NCI-H526 treated with DMSO at 0.1 percent for 48 hours (cell line): ENCODE measurements at places on chromosomes 16 and 17.
A peak's percentile ranks its signal among the peaks of the same experiment; 100 is the strongest.

GRCh38 chr16:69724981-69725479 is 1.3 kb downstream of the NQO1 start:
- DNase-seq: peak; percentile 40

DNA sequence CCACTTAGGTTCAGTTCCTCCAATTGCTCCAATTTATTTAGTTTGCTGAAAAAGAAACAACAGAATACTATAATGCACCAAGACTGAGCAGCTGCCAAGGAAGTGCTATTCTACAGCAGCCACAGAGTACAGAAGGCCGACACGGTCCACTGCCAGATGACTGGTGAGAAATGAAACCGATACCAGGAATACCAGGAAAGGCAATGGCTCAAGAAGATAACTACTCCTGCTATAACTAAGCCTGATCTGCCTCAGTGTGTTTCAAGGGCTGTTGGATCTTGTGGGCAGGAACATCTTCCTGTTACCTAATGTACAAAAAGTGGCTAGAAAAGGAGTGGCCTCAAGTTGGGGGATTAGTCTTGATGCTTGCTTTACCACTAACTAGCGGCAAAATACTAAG is 32.8 kb downstream of the MARVELD3 start:
- DNase-seq: no peak

- peak; percentile 1 for DNase-seq
Measured at GRCh38 chr16:78796221-78796866, 696.9 kb downstream of the WWOX start.

GRCh38 chr16:73793260-73793659 is 503.4 kb upstream of the PSMD7 start:
- no peak for DNase-seq

- no peak for DNase-seq
Measured at GRCh38 chr16:63442246-63442645, 1406.0 kb upstream of the CDH8 start.

- DNase-seq: no peak
Measured at GRCh38 chr16:88348377-88349152, 34.2 kb upstream of the ZNF469 start.

- no peak for DNase-seq
Measured at GRCh38 chr16:11121914-11122692, 133.9 kb downstream of the SOCS1 start.

GRCh38 chr17:47894498-47895346 is 1.3 kb upstream of the SP2 start:
- DNase-seq: no peak

- no peak for DNase-seq
Measured at GRCh38 chr16:75732871-75733270, 6.6 kb upstream of the CPHXL start.

GRCh38 chr17:50949989-50950877 is 84.1 kb upstream of the TOB1 start:
- peak; percentile 49 for DNase-seq

DNA sequence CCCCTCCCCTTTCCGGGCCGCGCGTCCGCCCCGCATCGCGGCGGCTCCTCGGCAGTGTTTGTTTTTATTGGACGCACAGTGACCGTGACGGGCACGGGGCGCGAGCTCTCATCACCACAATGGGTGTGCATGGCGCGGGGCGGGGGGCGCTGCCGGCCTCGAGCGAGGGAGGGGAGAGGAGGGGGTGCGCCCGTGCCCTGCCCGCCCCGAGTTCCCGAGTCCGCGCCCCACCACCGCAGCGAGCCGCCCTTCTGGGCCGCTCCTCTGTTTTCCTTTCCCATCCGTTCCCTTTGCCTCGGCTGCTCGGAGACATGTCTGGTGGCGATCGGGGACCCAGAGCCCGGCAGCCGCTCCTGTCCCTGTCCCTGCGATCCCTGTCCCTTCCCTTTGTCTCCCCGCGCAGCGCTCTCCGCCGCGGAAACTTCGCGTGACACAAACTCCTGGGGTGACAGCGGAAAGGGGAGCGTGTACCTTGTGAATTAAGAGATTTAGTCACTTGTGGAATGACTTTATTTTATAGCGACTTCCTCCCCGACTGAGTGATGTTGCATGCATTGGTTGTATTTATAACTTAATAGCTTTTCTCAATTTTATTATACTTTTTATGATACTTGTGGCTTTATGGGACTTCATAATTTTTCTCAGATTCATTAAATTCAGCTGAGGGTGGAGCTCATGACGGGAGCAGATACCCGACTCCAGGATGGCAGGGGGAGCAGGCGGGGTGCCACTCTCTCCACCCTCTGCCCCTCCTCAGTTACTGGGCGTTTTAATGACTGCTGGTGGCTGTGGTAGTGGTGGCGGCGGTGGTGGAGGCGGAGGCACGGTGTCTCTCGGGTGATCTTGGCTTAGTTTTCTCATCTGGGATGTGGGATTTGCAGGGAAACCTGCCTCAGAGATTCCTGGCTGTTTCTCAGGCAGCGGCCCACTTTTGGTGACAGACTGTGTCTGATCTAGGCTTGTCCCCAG is 40.8 kb downstream of the MRM1 start:
- DNase-seq: no peak

GRCh38 chr17:39485555-39485954 is 24.3 kb downstream of the CDK12 start:
- no peak for DNase-seq

DNA sequence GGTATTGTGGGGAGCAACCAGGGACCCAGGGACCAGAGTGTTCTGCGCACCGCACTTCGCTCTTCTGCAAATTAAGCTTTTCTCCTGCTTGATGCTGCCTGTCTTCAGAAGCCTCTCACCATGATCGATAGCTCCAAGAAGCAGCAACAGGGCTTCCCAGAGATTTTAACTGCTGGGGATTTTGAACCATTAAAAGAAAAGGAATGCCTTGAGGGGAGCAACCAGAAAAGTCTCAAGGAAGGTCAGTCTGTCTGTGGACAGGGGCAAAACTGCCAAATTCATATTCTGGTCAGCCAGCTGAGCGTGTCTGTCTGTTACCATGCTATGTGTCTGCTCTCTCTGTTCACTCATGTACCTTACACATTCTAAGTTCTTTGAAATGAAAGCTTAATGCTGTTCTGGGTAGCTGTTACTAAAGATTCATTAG is 115.7 kb downstream of the MRTFB start:
- DNase-seq: no peak

- DNase-seq: no peak
Measured at GRCh38 chr17:2611627-2612026, 18.2 kb downstream of the PAFAH1B1 start.

- no peak for DNase-seq
Measured at GRCh38 chr17:4908301-4908700, 5.4 kb upstream of the CHRNE start.
